ENCODE measurements at places on chromosomes 5 and 9.

DNA sequence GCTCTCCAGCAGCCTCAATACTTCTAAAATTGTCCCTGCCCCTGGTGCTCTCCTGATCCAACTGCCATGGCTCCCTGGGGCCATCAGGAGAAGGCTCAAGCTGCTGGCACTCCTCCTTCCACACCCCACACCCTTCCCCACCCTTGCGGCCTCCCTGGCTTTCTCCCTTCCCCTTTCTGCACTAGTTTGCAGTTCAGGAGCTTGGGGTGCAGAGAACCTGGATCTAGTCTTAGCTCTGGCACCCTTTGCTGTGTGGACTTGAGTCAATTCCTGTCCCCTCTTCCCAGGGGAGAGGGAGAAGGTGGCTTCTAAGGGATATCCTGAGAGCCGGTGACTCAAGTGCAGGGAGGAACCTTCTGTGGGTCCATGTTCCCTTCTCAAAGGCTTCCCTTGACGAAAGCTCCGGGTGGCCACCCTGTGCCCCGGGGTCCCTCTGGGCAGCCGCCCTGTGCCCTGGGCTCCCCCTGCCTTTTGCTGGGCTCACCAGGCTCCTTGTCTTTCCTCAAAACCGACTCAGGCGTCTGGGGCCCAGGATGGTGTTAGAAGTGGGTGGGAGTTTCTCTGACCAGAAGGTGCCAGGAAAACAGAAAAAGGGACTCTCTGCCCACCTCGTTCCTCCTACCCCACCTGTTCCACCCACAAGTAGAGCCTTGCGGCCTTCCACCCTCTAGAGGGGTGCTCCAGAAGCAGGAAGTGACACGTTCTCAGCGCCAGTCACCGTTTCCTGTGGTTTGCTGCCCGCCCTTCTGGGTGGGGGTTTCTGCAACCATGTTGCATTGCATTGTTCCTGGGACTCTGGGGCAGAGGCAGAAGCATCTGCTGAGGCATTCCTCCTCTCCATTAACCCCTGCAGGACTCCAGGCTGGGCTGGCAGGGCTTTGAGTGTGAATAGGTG, 15.0 kb downstream of the GLIPR2 start:
- no peak for DNase-seq

DNA sequence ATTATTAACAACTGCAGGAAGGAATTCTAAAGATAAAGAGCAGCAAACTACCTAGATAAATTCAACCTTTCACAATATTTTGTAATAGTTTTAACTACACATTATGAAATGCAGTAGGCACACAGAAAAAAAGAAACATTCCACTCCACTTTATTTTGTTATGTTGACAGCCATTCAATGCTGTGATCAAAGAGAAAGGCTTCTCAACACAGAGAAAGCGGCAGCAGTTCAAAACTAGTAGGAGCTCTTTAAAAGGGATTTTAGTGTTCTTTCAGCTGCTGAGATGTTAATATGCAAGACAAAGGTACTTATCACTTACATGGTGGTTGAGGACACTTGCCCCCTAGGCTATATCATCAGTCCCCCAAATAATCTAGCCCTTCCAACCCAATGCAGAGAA, 11.6 kb downstream of the CEMIP2 start:
- no peak for DNase-seq

GRCh38 chr9:80059191-80059590, 487.4 kb downstream of the TLE4 start:
- no peak for DNase-seq

DNA sequence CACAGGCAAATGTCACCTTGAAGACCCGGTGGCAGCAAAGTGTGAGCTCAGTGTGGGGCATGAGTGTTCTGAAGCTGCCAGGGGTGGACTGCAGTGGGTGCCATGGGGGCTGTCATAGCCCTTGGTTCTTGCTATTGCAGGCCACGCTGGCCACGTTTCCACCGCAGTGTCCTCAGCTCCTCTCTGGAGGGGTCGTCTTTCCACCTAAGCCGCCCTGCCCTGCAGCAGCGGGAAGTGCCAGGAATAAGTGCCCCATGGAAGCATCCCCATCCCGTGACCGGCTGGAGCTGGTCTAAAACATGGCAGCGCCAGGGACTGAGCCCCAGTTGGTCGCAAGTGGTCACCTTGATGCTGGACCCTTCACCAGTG, 6.9 kb downstream of the OBP2B start:
- no peak for DNase-seq

GRCh38 chr9:91705386-91705785, 244.6 kb downstream of the ROR2 start:
- no peak for DNase-seq

DNA sequence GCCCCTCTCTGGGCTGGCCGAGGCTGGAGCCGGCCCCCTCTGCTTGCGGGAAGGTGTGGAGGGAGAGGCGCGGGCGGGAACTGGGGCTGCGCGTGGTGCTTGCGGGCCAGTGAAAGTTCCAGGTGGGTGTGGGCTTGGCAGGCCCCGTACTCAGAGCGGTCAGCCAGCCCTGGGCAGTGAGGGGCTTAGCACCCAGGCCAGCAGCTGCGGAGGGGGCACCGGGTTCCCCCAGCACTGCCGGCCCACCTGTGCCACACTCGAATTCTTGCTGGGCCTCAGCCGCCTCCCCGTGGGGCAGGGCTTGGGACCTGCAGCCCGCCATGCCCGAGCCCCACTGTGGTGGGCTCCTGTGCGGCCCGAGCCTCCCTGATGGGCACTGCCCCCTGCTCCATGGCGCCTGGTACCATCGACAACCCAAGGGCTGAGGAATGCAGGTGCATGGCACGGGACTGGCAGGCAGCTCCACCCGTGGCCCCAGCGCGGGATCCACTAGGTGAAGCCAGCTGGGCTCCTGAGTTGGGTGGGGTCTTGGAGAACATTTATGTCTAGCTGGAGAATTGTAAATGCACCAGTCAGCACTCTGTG, 27.9 kb upstream of the CLINT1 start:
- DNase-seq, result no peak

DNA sequence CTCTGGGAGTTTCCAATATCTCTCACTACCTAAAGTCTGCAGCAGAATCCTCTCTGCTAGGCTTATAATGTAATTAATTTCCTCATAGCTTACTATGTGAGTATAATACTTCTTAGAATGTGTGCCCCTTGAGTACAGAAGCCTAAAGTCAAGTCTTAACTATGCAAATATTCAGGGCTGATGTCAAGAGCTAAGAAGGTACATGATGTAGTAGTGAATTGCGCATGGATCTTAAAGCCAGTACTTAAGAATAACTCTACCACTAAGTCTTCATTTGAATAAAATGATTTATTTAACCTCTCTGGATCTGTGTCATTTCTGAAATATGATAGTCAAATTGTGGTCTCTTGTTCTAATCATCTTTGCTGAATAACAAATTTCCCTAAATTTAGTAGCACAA, 442.9 kb downstream of the DTWD2 start:
- DNase-seq, result no peak

DNA sequence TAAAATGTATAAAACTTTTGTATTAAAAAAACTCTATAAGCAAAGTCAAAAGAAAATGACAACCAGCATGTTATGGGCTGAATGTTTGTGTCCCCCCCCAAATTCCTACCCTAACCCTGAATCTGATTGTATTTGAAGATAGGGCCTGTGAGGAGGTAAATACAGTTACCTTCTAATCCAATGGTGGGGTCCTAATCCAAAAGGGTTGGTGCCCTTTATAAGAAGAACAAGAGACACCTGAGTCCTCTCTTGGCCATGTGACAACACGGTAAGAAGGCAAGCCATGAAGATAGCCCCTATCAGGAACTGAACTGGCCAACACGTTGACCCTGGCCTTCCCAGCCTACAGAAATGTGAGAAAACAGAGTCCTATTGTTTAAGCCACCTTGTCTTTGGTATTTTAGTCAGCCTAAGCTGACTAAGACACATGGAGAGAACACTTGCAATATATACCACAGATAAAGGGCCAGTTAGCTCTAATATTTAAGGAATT, 49.7 kb upstream of the AKNA start:
- DNase-seq, result no peak

- no peak for DNase-seq
Observed at GRCh38 chr5:95424526-95424925, 33.4 kb downstream of the FAM81B start.

DNA sequence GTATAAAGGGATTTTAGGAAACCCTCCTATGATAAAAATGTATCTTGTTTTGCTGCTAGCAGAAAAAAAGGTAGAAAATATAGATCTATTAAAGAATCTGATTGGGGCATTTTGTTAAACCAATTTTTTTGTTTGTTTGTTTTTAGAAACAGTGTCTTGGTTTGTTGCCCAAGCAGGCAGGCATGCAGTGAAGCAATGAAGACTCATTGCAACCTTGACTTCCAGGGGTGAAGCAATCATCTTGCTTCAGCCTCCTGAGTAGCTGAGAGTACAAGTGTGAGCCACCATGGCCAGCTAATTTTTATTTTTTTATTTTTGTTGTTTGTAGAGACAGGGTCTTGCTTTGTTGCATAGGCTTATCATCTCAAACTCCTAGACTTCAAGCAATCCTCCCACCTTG, 755.8 kb upstream of the EDIL3 start:
- no peak for DNase-seq

DNA sequence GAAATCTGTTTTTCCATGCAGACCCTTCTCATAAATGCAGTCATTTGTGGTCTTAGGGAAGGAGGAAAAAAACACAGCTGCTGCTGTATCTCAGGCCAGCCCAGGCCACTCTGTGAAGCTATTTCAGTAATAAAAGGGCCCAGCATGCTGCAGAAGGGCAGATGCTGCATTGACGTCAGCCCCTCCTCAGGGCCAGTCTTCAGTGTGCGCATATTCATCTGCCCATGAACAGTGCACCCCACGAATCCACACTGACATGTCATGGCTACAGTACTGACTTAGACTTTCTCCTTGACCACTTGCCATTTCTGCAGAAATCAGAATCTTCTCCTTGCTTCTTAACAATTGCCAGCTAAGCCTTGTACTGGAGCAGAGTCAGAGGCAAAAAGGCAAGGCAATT, 304.7 kb downstream of the GABRG2 start:
- DNase-seq, result no peak

DNA sequence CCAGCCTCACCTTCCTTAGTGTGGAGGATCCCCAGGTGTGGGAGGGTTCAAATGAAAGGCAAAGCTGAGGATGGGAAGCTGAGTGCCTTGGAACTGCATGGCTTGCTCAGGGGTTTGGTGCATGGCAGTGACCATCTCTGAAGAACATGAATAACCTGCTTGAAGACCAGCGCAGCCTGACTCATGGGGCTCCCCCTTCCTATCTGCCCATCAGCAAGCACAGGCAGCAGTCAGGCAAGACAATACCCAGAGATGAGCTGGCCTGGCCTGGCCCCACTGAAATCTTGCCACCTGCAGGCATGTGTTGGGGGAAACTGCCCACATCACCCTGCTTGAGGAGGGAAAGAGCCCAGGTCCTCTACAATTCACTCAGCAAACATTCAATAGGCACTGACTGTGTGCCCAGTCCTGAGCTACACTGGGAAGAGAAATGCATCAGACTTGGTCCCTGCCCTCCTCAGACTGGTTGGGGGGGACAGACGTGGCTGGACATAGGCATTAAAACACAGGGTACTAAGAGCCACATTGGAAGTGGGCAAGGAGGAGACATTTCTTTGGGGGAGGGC, 105.0 kb upstream of the ALDH1B1 start:
- no peak for DNase-seq

All from NCI-H1105 treated with DMSO at 0.1 percent for 48 hours (cell line).